ENCODE measurements at places on chromosomes 7 and 10.

DNA sequence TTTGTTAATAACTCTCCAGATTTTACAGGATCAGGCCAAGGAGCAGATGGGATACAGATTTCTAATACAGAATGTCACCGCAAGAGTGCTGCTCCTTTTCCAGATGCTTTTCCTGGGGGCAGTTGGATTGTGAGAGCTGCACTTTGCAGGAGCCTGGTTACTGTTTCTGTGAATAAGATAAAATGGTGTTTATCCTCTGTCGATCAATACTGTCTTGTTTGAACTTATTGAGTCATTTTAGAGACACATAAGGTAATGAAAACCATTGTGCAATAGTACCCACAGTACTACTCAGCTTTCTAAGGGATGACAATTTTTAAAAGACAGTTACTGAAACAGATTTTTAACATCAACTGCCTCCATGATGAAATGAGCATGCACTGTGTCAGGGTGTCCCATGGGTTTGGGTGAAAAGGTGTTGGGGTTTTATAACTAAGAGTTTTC is 2.9 kb downstream of the A1CF start:
- no peak for DNase-seq

- no peak for DNase-seq
These were observed 129.8 kb upstream of the CHST15 start for GRCh38 chr10:124222988-124223710.

DNA sequence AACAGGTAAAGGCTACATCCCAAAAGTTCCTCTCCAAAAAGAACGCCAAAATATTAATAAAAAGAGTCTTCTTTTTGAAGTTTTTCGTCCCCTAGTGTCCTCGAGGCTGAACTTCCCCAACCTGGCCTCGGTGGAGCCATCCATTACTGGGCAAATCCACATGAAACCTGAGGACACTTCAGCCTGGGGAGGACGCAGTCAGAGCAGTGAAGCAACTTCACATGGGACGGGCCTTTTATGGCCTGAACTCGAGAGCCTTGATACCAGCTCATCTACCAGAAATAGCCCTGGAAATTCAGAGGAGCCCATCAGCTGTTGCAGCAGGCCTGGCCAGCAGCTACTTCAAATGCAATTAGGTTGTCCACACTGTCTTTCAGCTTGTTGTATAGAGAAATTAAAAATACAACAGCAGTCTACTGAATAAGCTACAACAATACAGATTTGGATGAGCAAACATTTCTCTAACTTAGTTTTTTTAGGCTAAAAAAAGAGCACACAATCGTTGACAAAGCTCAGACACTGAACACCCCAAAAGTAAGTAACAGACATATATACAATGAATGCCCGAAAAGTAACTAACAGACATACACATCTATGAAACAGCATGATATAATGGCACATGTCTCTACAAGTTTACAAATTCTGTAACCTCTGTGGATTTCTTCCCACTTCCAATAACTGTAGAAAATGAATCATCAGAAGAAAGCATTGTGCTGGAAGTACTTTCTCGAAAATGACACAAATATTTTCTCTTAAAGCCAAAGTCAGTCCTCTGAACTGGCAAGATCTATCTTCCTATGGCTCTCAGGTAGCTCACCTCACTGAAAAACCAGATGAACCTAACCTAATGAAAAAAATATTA is at the start of gene SVIL:
Gene SVIL, minus strand, starts transcription at position 208 of the 862 bp plus-strand sequence. CDS start 79,913 bp downstream, outside the sequence.
- no peak for DNase-seq

- no peak for DNase-seq
These were observed 65.3 kb upstream of the ZNF804B start for GRCh38 chr7:88694207-88694606.

- DNase-seq, result peak; percentile 56
These were observed 131.9 kb downstream of the LHPP start for GRCh38 chr10:124593431-124593985.

GRCh38 chr10:75598998-75599397 is 167.6 kb downstream of the LRMDA start:
- no peak for DNase-seq

GRCh38 chr10:127890832-127891334 is 1.9 kb downstream of the CLRN3 start:
- DNase-seq, result no peak

DNA sequence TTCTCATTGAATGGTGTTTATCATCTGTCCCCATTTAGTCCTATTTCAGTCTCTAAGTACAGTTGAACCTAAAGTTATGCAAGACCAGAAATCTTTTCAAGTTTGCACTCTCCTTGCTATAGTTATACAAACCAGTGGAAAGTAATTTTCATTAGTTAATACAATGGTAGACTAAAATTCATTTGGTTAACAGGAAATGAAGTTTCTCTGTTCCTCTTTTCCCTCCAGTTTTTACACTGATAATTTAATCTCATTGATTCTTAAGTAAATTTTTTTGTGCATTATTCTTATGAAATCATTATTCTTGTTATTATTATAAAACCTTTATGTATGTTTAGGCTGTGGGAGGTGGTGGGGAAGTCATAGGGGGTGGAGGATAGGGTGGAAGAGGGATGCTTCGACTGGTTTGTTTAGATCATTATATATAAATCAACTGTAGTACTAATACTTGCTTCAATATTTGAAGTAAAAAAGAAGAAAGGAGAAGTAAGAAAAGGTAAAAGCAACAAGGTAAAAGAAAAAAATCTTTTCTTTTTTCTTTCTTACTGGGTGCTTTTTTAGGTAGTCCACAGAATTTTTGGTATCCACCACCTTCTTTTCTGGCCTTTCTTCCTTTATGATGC is 104.1 kb downstream of the GPR85 start:
- no peak for DNase-seq

- DNase-seq, result no peak
These were observed 62.7 kb downstream of the NOC3L start for GRCh38 chr10:94300042-94300441.

- DNase-seq, result no peak
These were observed 152.0 kb downstream of the TPST1 start for GRCh38 chr7:66357087-66357486.

- no peak for DNase-seq
These were observed 2.6 kb upstream of the CAV1 start for GRCh38 chr7:116522247-116522646.

DNA sequence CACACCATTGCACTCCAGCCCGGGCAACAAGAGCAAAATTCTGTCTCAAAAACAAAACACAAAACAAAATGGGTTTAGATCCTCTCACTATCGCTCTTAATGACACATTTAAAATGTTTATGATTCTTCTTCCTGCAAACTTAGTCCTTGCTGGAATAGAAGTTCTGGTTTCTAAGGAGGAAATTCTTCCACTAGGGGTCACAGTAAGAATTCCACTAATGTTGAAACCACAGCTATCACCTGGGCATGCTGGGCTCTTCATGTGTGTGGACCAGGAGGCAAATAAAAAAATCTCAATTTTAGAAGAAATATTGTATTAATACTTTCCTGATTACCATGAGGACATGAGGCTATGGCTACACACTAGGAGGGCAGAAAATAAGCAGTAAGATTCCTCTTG is 915.8 kb downstream of the TYW1 start:
- DNase-seq, result no peak

- DNase-seq, result no peak
These were observed 3.3 kb downstream of the MAPK8 start for GRCh38 chr10:48309711-48310226.

DNA sequence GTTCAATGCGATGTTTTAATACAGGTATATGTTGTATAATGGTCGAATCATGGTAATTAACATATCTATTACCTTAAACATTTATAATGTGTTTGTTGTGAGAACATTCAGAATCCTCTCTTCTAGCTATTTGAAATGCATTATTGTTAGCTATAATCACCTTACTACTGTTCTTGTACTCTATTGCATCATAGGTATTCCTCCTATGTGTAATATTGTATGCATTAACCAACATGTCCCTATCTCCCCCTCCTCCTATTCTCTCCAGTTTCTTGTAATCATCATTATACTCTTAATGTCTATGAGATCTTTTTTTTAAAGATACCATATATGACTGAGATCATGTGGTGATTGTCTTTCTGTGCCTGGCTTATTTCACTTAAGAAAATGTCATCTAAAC is 235.2 kb downstream of the ATRNL1 start:
- DNase-seq, result no peak

Data from posterior cingulate gyrus (tissue), 11 donors.